Activated T-helper 1 cell treated with anti-CD3 and anti-CD28 coated beads, Interleukin-2, amount 50 U/mL, for 16 hours (primary cell): ENCODE measurements at places on chromosomes 5 and 9.

DNA sequence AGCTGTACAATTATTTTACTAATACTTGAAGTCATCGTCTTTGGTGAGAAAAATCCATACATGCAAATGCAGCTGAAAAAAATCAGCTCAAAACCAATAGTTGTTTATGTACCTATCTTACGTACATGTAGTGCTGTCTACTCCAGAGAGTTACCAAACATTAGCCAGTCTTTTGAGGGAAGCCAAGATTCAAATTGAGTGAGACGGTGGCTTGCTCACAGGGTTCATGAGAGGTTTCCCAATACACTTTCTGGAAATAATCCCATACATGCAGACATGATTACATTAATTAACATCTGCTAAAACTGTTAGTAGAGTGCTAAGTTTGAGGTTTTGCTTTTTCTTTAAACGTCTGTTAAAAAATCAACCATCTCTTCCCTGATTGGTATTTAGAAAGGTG, 2.3 kb downstream of the C9orf72 start:
- DNase-seq, result no peak

GRCh38 chr9:91061506-91061905, 259.9 kb downstream of the SYK start:
- DNase-seq, result no peak

DNA sequence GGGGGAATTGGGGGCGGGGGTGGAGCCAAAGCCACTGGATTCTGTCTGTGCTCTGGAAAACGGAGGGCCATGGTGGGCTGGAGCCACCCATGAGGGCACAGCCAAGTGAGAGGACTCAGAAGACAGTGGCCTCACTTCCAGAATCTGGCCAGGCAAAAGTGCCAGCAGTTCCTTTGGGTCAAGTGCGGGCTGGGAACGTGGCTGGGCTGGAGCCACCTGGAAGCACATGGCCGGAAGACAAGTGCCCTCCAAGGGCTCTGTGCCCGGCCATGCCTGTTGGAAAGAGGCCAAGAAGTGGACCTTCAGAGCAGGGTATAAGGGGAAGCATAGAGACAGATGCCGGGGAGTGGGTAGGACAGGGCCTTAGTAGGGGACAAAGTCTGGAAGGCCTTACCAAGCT, 11.7 kb upstream of the SH3PXD2B start:
- no peak for DNase-seq

- no peak for DNase-seq
Measured at GRCh38 chr5:93358176-93358575, 222.8 kb downstream of the NR2F1-AS1 start.
